Coronary artery (tissue), 2 donors: ENCODE measurements at places on chromosomes 13 and 19.

DNA sequence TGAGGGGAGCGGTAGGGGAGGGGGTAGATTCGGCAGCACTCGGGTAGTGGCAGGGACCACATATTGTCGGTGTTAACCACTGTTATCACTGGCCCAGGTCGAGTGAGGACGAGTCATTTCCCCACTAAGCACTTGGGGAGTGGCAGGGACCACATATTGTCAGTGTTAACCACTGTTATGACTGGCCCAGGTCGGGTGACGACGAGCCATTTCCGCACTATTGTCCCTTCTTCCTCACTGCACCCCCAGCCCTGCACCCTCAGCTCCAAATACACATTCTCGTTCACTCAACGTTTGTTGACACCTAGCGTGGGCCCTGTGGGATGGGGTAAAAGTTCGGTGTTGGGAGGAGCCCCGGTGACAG, 467 bp upstream of the CLN5 start:
- peak; percentile 77 for DNase-seq

GRCh38 chr13:43698758-43699157, 88.0 kb downstream of the ENOX1 start:
- no peak for DNase-seq

- no peak for DNase-seq
These were observed 283.0 kb downstream of the SHISA2 start for GRCh38 chr13:25768838-25769237.

DNA sequence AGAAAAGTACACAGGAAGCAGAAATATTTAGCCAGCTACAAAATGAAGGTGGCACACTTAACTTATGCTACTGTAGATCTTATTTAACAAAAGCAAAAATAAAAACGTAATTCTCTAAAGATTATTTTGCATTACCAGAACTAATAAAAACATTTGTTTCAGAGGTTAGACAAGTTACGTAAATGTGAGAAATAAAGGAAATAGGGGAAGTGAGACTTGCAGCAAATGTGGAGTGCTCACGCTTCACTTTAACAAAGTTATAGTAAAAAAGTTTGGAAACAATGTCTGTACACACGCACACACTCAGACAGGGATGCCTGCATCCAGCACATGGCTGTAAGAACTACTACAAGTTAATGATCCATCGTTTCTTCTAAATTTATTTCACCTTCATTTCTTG, 83.7 kb downstream of the NALCN start:
- DNase-seq, result no peak

DNA sequence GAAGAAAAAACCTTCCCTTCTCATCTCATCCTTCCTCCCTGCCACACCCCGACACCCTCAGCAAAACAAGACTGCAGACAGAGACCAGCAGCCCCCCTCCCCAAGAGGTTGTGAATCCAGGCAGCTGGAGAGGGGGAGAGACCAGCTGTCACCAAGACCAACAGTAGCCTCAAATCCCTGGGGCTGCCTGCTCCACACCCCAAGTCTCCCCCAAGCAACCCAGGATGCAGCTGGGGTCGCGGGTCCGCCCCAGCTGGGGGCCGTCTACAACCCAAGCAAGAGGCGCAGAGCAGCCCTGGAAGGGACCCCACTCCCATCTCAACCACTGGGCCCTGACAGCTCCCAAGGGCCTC, 7.1 kb downstream of the KLF16 start:
- DNase-seq, result no peak

- no peak for DNase-seq
These were observed 665.0 kb upstream of the SLITRK6 start for GRCh38 chr13:86464193-86464592.

DNA sequence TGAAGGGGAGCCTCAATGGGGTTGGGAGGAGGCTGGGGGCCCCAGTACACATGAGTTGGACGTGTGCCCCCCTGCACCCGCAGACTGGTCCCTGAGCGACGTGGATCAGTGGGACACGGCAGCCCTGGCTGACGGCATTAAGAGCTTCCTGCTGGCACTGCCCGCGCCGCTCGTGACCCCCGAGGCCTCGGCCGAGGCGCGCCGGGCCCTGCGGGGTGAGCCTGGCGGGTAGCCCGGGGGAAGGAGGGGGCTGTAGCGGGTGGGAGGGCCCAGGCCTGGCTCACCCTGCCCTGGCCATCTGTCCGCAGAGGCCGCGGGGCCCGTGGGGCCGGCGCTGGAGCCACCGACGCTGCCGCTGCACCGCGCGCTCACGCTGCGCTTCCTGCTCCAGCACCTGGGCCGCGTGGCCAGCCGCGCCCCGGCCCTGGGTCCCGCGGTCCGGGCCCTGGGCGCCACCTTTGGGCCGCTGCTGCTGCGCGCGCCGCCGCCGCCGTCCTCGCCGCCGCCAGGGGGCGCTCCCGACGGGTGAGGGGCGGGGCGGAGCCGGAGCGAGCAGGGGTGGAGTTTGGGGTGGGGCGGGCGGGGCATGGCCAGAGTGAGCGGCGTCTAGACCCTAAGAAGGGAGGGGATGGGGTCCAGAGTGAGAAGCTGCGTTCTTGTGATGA, 8.1 kb downstream of the PIK3R2 start:
- DNase-seq, result no peak

GRCh38 chr19:54201172-54201701, 579 bp downstream of the RPS9 start:
- no peak for DNase-seq

DNA sequence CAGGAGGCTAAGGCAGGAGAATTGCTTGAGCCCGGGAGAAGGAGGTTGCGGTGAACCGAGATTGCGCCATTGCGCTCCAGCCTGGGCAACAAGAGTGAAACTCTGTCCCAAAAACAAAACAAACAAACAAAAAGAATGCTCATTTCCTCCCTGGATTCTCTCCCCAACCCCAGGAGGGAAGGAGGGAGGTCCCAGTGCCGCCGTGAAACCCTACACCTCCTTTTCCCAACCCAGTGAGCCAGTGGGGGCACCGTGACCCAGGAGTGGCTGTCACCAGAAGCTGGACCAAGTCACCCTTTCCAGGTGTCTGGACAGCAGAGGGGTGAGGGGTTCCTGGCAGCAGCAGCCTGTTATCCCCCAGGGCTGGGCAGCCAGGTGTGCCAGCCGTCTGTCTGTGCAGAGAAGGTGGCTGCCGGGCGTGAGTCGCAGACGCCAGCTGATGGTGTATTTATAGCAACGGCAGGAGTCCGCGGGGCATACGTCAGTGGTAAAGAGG, 23.5 kb downstream of the NFIC start:
- DNase-seq, result no peak

GRCh38 chr13:70896136-70896535, 787.9 kb upstream of the KLHL1 start:
- DNase-seq, result no peak

DNA sequence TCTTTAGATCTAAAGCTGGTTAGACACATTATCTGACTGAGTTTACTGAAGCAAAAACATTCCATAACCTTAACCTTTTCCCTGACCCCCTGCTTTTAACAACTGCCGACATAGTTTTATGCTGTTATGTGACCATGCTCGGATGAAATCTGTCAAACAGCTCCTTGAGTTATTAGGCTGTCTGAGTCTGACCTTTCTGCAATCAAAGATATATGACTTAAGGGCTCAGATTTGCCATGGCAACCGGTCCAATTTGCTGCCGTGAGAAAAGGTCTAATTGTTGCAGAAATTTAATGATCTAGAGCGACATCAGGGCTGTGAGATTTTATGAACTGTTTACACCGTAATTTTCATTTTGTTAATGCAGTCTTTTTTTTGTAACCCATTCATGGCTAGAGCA, 61.8 kb downstream of the URI1 start:
- DNase-seq, result no peak

DNA sequence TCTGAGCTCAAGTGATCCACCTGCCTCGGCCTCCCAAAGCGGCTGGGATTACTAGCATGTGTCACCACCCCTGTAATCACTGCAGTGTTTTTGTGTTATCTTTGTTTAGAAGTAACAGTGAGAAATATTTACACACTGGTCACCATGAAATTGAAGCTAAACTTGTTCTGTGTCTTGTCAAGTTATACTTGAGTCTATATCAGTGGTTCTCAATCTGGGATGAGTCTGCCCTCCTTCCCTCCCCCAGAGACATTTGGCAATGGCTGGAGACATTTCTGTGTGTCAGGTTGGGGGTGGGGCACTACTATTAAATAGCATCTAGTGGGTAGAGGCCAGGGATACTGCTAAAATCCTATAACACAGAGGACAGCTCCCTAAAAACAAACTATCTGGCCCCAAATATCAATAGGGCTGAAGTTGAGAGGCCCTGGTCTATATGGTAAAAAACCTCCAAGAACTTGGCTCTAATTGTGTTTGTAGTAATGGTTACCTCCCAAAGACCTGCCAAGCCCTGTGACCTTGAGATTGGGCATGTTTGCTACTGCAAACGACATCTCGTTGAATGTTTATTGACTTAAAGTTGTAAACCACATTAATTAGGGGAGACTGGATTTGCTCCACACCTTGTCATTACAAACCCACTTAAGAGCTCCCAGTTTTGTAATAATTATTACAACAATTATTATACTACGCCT, 6.9 kb downstream of the CTU1 start:
- no peak for DNase-seq

GRCh38 chr13:78780708-78781107, 121.8 kb upstream of the OBI1 start:
- no peak for DNase-seq

- DNase-seq, result no peak
These were observed 32.0 kb downstream of the ZFR2 start for GRCh38 chr19:3836887-3837286.

DNA sequence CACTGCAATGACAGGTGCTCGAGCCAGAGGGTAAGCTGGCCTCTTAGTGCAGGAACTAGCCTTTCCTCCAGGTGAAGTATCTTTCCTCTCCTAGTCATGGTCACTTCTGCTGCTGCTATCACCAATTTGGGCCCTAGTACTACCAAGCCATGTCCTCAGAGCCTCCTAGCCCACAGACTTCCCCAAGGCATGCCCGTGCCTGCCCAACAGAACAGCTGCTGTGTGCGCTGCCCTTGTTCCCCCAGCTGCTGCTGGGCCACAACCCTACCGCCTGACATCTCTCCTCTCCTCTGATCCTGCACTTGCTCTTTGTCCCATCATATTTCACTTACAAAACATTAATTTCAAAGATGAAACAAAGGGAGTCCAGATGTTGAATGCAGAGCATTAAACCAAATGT, 168.5 kb upstream of the FREM2 start:
- no peak for DNase-seq

DNA sequence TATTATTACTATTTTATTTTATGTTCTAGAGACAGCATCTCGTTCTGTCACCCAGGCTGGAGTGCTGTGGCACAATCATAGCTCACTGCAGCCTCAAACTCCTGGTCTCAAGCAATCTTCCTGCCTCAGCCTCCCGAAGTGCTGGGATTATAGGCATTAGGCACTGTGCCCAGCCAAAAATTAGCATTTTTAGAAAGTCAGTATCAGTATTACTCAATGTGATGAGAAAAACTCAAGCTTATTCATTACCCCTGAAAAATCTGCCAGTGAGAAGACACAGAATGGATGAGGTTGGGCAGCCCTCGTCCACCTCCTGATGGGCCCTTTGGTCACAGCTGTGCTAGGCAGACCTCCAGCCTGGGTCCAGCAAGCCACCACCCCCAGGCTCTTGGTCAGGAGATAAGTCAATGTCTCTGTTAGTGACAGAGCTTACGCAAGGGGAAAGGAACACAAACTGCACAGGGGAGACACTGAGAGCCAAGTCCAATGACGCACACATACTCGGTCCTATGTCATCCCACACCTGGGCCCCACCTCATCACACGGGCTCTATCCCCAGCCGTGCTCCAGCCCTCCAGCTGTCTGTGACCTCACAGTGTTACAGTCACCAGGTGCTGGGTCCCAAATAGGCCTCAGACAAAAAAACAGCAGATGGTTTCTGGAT, 19.8 kb downstream of the PEPD start:
- DNase-seq, result no peak

GRCh38 chr19:10018263-10018662, 5.0 kb downstream of the RDH8 start:
- DNase-seq, result no peak

GRCh38 chr13:106527445-106527801, 8.0 kb downstream of the EFNB2 start:
- DNase-seq, result no peak

DNA sequence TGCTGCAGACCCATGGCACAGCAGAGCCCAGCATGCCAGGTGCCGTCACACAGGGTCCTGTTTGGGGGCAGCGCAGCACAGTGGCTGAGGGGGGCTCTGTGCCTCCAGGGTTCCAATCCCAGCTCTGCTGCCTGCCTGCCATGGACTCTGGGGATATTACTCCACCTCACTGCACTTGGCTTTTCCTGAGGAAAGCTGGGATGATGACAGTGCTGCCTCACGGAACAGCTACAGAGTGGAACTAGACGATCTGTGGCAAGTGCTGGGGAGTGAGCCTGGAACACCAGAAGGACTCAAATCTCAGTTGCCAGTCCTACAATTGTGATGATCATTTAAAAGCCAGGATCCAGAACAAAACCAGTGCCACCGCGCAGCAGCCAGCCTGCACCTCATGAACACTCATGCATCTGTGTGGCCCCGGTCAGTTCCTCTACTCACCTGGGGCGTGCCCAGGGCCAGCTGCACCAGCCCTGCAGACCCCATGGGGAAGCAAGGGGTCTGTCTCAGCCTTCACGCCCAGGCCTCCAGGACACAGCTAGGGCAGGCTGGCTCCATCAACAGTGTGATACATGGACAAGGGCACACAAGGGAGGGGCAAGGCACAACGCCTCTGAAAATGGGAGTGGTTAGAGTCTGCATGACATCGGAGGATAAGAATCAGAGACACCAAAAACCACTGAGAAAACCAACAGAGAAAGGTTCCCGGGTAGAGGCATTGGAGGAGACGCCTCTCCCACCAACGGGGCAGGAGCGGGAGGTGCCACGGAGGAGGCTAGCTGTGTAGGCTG, 55.2 kb downstream of the ATP7B start:
- DNase-seq, result no peak

- DNase-seq, result no peak
These were observed 70.0 kb upstream of the GTF3A start for GRCh38 chr13:27354379-27354778.

GRCh38 chr13:59587971-59588716, 575.6 kb downstream of the DIAPH3 start:
- no peak for DNase-seq

DNA sequence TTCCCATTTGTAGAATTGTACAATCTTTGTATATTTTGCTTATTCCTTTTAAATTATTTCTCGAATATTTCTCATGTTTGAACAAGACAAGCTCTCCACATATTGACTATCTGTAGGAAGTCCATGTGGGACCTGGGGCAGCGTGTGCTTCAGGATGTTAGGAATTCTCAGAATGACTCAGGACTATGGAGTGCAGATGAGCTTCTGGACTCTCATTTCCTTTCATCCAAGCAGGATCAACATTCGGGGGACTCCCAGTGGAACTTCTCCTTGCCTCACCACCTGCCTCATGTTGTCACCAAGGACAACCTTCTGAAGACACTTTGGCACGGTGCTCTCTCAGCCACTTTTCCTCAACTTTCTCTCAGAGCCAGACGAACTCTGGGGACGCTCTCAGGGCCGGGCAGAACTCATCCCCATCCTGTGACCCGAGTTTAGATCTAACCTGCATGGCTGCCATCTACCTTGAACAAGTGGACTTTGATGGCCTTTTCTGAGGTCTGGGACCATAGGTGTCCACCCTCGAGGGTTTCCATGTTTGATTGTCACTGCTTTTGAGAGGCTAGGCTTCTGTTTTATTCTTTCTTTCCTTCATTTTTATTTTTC, 441.7 kb downstream of the IRS2 start:
- DNase-seq, result no peak

- DNase-seq, result no peak
These were observed 36.5 kb downstream of the SIPA1L3 start for GRCh38 chr19:37943480-37943879.
